Prostate gland (tissue), 2 donors: ENCODE measurements at places on chromosomes 5 and 9.
A peak's percentile ranks its signal among the peaks of the same experiment; 100 is the strongest.

DNA sequence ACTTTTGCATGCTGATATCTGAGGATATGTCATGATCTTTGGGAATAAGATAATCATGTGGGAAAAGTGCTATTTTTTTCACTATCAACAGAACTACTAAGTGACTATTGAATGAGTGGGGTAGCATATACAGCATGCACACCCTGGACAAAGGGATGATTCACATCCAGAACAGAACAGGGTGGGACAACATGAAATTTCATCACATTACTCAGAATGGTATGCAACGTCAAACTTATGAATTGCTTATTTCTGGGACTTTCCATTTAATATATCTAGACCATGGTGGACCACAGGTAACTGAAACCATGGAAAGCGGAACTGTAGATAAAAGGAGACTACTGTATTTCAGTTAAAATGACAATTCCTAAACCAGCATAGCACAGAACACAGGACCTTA, 370.0 kb downstream of the HINT1 start:
- DNase-seq, result no peak

DNA sequence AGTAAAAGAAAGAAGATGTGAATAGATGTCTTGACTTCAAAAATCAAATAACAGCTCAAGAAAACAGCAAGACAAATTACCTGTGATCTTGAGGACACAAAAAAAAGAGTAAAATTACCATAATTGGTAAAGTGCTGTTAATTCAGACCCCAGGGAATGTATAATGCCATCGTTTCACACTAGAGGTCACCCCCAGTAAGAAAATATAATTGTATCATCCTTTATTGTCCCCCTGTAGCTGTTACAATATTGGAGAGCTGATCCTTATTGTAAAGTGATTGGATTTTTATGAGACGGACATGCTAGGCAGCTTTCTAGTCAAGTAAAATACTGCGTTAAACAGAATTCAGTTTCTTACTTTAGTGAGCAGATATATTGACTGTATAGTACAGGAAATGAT, 377.0 kb downstream of the TLE1 start:
- DNase-seq, result no peak

DNA sequence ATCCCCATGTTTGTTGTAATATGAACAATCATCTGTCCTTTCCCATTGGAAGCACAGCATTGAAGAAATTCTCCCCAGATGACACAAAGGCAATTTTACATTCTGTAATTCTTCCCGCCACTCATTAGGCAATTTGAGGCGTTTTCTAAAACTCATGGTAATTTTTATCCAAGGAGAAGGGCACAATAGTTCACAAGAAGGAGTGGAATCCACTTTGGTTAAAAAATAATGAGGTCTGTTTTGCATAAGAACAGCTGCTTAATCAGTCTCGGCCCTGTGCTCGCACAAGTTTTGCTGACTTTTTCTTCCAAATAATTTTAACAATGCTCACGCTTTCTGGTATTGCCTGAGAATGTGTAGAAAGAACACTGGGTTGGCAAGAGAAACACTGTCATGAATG, 94.0 kb downstream of the CAVIN4 start:
- DNase-seq, result no peak

DNA sequence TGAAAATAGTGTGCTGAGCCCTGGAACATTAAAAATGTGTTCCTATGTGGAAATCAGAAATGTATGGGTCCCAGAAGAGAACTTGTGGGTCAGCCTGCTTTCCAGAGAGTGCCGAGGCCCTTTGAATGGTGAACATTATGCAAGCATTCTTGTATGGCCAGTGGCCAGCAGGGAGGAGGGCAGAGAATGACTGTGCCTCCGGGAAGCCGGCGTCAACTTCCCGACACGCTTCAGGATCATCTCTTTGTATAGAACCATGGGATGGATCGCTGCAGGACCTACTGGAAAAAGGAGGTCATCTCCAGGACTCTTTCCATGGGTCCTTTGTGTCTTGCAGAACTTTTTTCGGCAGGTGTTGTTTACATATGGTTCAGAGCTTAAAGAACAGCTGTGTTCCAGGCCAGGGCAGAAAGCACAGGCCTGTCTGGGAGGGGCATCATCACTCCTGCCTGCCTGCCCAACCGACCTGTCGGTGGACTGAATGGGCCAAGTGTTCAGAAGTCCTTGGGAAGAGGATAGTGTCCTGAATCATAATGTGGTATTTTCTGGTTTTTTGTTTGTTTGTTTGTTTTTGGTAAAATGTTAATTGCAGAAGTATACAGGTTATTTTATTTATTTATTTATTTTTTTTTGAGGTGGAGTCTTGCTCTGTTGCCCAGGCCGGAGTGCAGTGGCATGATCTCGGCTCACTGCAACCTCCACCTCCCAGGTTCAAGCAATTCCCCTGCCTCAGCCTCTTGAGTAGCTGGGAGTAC, 9.0 kb downstream of the PRRC2B start:
- peak; percentile 89 for DNase-seq

DNA sequence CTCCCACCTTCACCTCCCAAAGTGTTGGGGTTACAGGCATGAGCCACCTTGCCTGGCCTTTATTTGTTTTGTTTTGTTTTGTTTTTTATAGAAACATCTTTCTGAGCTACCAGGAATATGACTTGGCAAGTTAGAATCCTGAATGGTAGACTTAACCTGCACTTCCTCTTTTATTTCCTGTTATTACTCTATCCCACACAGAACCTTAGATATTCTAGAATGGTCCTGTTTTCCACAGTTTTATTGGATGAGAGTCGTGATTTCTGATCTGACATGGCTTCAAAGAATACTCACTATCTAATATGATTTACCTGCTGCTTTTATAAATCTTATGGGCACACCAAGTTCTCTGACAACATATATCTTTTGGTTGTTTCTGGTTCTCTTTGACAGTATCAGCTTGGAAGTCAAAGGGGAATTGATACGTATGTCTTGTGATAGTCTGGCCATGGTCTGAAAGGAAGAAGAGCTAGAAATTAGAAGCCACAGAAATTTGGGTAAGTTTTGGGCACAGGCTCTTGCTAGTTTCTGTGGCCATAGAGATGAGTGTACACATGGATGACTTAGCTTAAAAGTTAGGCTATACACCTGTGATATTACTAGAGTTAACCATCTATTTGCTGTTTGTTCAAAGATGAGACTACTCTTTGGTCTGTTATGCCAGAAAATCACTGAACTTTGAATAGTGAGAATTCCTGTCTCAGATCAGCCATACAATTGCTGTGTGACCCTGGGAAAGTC, 4.7 kb upstream of the PANK3 start:
- DNase-seq, result no peak

- DNase-seq, result no peak
Observed at GRCh38 chr5:179153341-179153901, 93.2 kb downstream of the ZNF354C start.

- no peak for DNase-seq
Observed at GRCh38 chr5:103298607-103299188, 40.1 kb downstream of the MACIR start.

GRCh38 chr9:93244101-93244500, 60.2 kb downstream of the WNK2 start:
- no peak for DNase-seq
